ENCODE measurements at places on chromosomes 16 and 17. TPM values are rescaled to one million over a fixed set of nuclear protein-coding genes. Genes with fewer than 3 reads are reported as not detected.

GRCh38 chr16:79850348-79850747 is 249.8 kb upstream of the MAF start:
- H3K4me1 ChIP-seq: no peaks in the 10 kb centered on the region
- H3K27ac ChIP-seq: no peak overlapping the region
- DNase-seq: no peak
- H3K36me3 ChIP-seq: no peaks in the 10 kb centered on the region

DNA sequence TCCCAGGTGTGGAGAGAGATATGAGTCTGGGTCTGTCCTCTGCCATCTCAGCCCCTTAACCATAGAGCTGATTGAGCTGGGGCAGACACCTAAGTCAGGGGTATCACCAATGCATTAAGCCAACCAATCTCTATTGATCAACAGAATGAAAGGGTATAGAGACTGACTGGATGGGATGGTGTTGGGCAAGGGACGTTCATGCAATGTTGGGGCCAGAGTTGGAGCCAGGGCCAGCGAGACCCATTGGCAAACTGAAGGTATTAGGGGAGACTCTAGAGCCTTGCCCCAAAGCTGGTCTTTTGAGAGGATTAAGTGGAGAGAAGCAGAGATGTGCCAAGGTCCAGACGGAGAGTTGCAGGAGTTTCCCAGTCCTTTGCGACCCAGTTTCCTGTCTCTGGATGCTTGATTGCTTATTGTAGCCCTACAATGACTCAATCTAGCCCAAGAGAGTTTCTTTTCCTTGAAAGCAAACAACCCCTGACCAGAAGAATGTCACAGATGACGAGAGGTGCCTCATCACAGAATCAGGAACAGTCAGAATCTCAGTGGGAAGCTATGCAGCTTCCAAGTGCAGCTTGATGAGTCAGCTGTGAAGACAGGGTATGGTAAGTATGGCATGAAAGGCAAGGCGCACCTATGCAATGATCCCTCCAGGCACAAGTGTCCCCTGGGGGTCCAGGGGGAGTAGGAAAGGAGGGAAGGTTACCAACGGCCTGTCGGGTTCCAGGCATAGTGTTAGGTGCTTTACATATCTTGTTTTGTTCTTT is 137.2 kb downstream of the UTP18 start:
- no peaks in the 10 kb centered on the region for H3K36me3 ChIP-seq
- no peak overlapping the region for H3K4me3 ChIP-seq

DNA sequence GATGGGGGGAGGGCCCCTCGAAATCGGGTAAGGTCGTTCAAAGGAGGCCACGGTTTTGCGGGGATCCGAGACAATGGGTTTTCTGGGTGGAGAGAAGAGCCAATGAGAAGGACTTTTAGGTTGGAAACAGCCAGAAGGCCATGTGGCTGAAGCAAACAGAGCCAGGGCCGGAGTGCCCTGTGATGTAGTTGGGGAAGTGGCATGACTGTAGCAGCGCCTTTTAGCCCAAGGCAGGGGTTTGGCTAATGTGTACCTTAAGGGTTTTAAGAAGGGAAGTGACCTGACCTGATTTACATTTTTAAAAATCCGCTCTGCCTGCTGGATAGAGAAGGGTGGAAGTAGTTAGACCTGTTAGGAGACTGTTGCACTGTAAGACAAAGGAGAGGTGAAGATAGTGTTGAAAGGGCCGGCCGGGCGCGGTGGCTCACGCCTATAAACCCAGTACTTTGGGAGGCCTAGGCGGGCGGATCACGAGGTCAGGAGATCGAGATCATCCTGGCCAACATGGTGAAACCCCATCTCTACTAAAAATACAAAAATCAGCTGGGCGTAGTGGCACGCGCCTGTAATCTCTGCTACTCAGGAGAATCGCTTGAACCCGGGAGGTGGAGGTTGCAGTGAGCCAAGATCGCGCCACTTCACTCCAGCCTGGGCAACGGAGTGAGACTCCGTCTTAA is 1.0 kb downstream of the LYRM1 start:
- peaks cover 4% of the 10 kb centered on the region for H3K36me3 ChIP-seq
- peaks cover 93% of the 10 kb centered on the region for H3K4me1 ChIP-seq
- DNase-seq: peak; percentile 44
- H3K27me3 ChIP-seq: no peaks in the 10 kb centered on the region
- H3K27ac ChIP-seq: peak overlapping the region; percentile 99

DNA sequence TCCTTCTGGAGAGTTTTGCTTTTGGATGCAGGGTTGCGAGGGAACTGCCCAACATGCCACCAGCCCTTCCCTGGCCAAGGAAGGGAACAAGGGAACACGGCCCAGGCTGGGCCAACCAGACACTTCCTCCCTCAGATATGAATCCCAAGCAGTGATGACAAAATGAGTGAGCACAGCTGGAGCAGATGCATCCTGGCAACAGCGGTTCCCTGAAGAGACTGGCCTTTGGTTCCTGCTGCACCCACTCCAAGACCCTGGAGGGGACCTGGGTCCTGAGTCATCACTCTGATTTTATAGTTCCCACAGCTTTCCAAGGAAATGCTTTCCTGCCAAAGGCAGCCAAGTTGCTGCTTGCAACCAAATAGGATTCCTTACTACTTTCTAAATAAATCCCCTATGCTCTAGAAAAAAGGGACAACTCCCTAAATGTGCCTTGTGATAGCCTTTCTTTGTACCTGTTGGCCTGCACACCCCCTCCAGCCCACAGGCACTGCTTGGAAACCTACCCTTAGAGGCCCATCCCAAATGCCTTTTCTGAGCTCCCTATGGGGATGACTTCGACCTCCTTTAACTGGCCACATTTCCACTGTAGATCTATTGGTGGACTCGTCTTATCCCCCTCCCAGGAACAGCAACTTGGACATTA is 5.3 kb downstream of the ST3GAL2 start:
- peak; percentile 70 for DNase-seq
- H3K27ac ChIP-seq: peak overlapping the region; percentile 68
- peaks cover 96% of the 10 kb centered on the region for H3K4me1 ChIP-seq
- H3K36me3 ChIP-seq: no peaks in the 10 kb centered on the region

- no peak for DNase-seq
- H3K27me3 ChIP-seq: peaks cover 17% of the 10 kb centered on the region
- no peaks in the 10 kb centered on the region for H3K4me1 ChIP-seq
- H3K36me3 ChIP-seq: no peaks in the 10 kb centered on the region
Measured at GRCh38 chr16:81987121-81987520, 24.1 kb downstream of the SDR42E1 start.

- H3K4me1 ChIP-seq: peaks cover 6% of the 10 kb centered on the region
- DNase-seq: no peak
- no peaks in the 10 kb centered on the region for H3K36me3 ChIP-seq
- H3K27ac ChIP-seq: no peak overlapping the region
Measured at GRCh38 chr17:41959336-41960095, 7.1 kb upstream of the CNP start.

DNA sequence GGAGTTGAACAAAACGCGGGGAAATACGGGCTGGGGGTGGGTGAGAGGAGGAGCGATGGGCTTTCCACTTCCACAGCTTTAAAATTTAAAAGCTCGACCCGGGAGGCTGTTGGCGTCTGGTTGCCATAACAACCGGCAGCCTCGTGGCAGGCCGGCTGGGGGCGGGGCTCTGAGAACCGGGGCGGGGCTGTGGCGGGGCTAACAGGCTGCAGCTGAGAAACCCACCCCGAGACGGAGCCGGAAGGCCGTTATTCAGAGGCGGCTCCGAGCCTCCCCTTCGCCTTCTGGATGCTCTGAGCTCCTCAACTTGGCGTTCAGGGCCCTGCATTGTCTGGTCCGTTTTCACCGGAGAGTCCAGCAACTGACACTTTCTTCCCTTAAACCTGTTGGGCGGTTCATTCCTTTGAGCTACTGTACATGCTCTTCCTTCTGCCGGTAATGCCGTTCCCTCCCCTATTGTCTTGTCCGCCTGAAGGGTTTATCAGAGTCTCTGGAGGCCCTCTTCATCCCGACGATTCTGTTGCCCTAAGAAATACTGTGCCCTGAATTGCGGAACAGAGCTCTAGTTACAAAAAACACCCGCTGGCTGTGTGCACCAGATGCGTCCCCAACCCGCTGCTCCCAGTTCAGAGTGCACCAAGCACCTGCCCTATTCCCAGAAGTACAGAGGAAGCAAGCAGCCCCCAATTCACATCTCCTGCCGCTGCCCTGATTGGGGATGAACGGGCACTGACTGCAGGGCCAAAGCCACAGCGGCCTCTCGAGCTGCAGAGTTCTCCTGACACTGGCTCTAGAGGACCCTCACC is 596 bp downstream of the DNAAF8 start:
- peak overlapping the region; percentile 88 for H3K4me3 ChIP-seq
- H3K27me3 ChIP-seq: no peaks in the 10 kb centered on the region
- peaks cover 25% of the 10 kb centered on the region for H3K4me1 ChIP-seq
- H3K36me3 ChIP-seq: peaks cover 16% of the 10 kb centered on the region

Gene CD79B
- total RNA-seq: 4.6 TPM

GRCh38 chr17:71764505-71764904 is 356.3 kb upstream of the SOX9 start:
- no peak overlapping the region for H3K4me3 ChIP-seq

DNA sequence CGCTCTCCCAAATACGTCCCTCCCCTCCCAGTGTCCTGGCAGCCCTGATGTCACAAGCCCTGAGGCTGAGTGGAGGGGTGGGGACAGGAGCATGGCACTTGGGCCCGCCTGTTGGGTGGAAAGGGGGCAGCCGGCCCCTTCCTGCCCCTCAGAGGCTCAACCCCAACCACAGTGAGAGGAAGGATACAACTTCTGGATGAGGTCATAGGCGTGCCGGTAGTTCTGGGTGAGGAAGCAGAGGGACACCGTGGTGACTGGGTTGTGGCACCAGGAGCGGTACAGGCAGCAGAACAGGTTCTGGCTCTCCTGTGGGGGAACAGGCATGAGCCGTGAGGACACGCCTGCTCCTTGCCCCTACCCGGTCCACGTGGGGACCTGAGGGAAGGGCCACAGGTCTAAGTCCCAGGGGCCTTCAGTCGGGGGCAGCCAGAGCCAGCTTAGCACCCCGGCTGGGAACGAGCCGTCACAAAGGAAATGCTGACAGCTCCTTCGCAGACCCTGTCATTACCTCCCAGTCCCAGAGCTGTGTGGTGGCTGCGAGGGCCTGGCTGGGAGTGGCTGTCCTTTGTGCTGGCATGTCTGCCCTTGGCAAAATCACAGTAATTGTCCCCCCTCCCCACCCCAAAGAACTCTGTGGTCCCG is 11.2 kb upstream of the MTSS2 start:
- H3K36me3 ChIP-seq: no peaks in the 10 kb centered on the region
- peak overlapping the region; percentile 93 for H3K27ac ChIP-seq
- no peak overlapping the region for H3K4me3 ChIP-seq
- H3K27me3 ChIP-seq: no peaks in the 10 kb centered on the region
- no peak for DNase-seq
- H3K4me1 ChIP-seq: peaks cover 100% of the 10 kb centered on the region

GRCh38 chr16:59039066-59039720 is 305.1 kb upstream of the GOT2 start:
- no peak for DNase-seq
- no peak overlapping the region for H3K27ac ChIP-seq
- no peak overlapping the region for H3K4me3 ChIP-seq

Gene NEUROD2
- not detected for total RNA-seq

Gene CUEDC1
- 43.2 TPM for total RNA-seq

GRCh38 chr17:29628644-29629043 is 5.9 kb upstream of the CORO6 start:
- peaks cover 42% of the 10 kb centered on the region for H3K4me1 ChIP-seq
- H3K27ac ChIP-seq: peak overlapping the region; percentile 55
- DNase-seq: no peak
- no peak overlapping the region for H3K4me3 ChIP-seq
- H3K36me3 ChIP-seq: peaks cover 38% of the 10 kb centered on the region

- no peak for DNase-seq
- no peaks in the 10 kb centered on the region for H3K27me3 ChIP-seq
- H3K36me3 ChIP-seq: peaks cover 61% of the 10 kb centered on the region
Measured at GRCh38 chr16:70468776-70469525, 14.6 kb downstream of the FCSK start.

Gene TMC7
- total RNA-seq: 0.69 TPM

GRCh38 chr17:70168044-70168976 is 1.0 kb upstream of the KCNJ2 start:
- H3K4me1 ChIP-seq: peaks cover 44% of the 10 kb centered on the region
- H3K36me3 ChIP-seq: no peaks in the 10 kb centered on the region
- no peaks in the 10 kb centered on the region for H3K27me3 ChIP-seq

- H3K36me3 ChIP-seq: no peaks in the 10 kb centered on the region
- peaks cover 8% of the 10 kb centered on the region for H3K4me1 ChIP-seq
- no peak overlapping the region for H3K4me3 ChIP-seq
- no peaks in the 10 kb centered on the region for H3K27me3 ChIP-seq
- H3K27ac ChIP-seq: no peak overlapping the region
Measured at GRCh38 chr17:15307710-15308111, 33.7 kb downstream of the TEKT3 start.

DNA sequence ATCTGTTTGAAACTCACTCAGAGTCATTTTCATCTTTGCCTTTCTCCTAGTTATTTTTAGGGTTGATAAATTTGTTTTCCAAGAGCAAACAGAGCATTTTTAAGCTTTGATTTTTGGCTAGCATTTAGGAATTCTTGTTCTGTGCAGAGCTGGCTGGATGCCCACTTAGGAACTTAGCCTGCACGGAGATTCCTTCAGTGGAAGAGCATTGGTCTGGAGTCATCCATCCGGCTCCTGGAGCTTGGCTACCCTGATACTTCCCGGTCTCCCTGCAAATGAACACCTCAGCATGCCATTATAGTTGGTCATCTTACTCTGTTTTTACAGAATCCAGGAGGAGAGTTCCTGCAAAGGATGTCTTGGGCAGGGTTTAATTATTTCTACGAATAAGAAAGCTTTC is 57.1 kb downstream of the SPECC1 start:
- peaks cover 40% of the 10 kb centered on the region for H3K4me1 ChIP-seq
- H3K27ac ChIP-seq: peak overlapping the region; percentile 81
- H3K36me3 ChIP-seq: no peaks in the 10 kb centered on the region
- H3K4me3 ChIP-seq: no peak overlapping the region
- H3K27me3 ChIP-seq: no peaks in the 10 kb centered on the region

- H3K36me3 ChIP-seq: no peaks in the 10 kb centered on the region
- H3K27me3 ChIP-seq: no peaks in the 10 kb centered on the region
- peak overlapping the region; percentile 81 for H3K4me3 ChIP-seq
Measured at GRCh38 chr17:21253646-21254441, 634 bp upstream of the NATD1 start.

GRCh38 chr17:27433521-27433920 is 22.7 kb upstream of the KSR1 start:
- no peaks in the 10 kb centered on the region for H3K4me1 ChIP-seq
- DNase-seq: no peak
- no peaks in the 10 kb centered on the region for H3K27me3 ChIP-seq
- no peak overlapping the region for H3K27ac ChIP-seq
- no peaks in the 10 kb centered on the region for H3K36me3 ChIP-seq

DNA sequence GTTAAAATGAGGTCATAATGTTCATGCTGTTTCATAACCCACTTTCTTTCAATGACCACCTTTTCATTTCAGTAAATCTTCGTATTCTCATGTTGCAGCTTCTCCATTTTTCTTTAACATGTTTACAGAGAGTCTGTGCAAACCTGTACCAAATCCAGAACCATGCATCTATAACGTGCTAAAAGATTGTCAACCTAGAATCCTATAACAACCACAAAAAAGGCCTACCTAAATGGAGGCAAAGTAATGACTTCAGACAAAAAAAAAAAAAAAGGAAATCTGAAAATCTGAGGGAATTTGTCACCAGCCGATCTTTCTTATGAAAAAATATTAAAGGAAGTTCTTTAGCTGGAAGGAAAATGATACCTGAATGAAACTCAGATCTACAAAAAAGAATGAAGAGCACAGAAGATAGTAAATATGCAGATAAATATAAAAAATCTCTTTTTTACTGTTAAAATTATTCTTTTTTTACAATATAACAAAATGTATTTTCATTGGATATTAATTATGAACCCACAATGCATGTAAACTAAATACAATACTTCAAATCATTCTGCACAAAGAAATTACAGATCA is 1.4 kb upstream of the SLFN11 start:
- H3K27ac ChIP-seq: peak overlapping the region; percentile 98
- no peak for DNase-seq
- peaks cover 50% of the 10 kb centered on the region for H3K4me1 ChIP-seq

Gene RHBDF2
- 13.8 TPM for total RNA-seq

All from left ventricle myocardium inferior (tissue), 1 donor.